ENCODE measurements at places on chromosomes 16 and 17.

GRCh38 chr16:11630046-11630767, 38.0 kb upstream of the SNN start:
- DNase-seq = no peak

- no peak for DNase-seq
Observed at GRCh38 chr17:20944014-20944865, 98.6 kb downstream of the USP22 start.

DNA sequence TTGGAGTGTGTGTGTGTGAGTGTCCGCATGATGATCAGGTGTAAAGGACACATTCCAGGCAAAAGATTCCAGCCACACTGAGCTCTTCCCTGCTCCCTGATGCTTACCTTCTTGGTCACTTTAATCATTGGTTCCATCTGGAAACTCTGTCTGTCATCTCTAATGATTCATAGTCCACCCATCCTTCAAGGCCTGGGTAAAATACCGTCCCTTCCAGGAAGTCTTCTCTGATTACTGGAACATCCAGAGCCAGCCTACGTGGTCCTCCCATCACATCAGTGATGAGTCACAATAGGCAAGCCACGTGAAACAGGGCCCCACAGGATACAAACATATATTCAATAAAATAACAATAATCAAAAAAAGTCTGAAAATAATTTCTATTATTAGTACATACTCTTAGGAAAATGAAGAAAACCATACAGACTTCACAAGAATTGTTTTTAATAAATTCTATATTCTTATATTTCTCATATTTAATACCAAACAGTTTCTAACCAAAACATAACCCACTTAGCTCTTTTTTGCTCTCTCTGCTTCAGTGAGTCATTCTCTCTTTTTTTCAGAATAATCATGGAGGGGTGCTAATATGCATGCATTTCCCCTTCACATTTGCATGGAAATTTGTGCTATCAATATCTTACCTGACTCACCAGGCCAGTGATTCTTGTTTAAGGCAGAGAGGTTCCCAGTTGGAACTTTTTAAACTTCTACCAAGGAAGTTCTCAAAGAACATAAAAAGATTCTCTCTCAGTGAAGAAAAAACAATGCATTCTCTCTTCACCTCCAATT, 263.2 kb downstream of the TOX3 start:
- no peak for DNase-seq

- no peak for DNase-seq
Observed at GRCh38 chr17:12509801-12510200, 155.9 kb upstream of the MYOCD start.

- DNase-seq = no peak
Observed at GRCh38 chr16:88936008-88936555, 40.9 kb downstream of the CBFA2T3 start.

DNA sequence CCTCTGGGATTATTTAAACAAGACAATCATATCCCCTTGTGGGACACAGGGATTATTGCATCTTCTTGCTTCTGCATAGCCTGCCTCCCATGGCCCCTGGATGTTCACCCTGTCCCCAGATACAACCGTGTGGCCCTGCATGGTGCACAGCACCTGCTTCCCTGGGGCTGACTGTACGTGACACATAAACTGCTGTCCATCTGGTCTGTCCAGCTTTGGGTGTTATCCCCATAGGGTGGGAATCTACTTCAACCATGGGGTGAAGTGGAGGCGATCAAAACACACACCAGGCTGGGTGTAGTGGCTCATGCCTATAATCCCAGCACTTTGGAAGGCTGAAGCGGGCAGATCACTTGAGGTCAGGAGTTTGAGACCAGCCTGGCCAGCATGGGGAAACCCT, 138.8 kb downstream of the XYLT1 start:
- no peak for DNase-seq

DNA sequence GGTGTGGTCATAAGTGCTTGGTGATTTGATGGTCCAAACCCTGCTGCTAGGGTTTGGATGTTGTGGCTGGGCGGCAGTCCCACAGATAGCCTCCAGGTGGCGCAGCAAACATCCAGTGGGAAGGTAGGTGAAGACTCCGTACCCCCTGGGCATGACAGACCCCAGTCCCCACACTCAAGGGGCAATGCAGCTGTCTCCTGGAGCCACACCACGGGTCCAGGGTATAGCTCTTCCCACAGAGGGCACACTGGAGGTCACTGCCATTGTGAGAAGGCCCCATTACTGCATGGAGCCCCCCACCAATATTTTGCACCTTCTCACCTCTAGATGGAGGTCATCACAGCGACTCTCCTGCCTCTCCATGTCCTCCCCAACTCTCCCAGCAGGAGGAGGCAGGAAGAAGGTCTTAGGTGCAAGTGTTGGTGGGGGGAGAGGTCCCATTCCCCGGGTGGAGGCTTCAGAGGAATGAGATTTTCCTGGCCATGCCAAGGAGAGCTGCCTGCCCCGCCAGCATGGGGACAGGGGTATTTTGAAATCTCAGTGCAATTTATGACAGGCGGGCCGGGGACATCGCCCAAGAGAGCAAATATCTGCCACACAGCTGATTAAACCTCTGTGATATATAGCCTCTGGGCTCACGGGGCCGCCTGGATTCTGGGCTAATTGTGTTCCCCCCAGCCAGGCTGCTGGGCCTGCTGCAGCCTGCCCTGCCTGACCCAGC, 17.1 kb upstream of the C17orf113 start:
- peak; percentile 31 for DNase-seq

DNA sequence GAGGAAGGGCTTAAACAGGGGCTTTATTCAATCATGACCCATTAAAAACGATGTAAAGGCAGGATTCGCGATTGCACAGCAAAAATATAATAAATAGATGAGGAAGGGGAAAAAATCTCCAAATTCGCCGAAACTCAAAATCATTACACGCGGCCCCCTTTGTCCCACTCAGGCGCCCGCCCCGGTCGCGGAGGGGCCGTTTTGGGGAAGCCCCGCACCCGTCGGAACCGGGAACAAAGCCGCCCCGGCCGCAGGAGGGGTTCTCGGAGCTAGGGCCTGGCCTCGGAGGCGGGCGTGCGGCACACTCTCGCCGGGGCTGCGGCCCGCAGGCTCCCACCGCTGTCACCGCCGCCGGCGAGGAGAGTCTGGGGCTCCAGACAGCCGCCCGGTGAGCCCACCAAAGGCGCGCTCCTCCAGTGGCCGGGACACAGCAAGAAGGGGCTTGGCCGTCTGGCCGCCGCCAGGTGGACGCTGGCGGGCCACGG, 521 bp downstream of the C16orf87 start:
- no peak for DNase-seq
